ENCODE measurements at places on chromosomes 16 and 17. TPM values are rescaled to one million over a fixed set of nuclear protein-coding genes. Genes with fewer than 3 reads are reported as not detected.

- no peaks in the 10 kb centered on the region for H3K4me1 ChIP-seq
- H3K4me3 ChIP-seq, result no peak overlapping the region
Measured at GRCh38 chr16:79154086-79154485, 446.5 kb downstream of the MAF start.

TBC1D3 gene
- total RNA-seq, result 4.2 TPM

ACSM5 gene
- not detected for total RNA-seq

MT4 gene
- not detected for total RNA-seq

RND2 gene
- total RNA-seq, result 0.13 TPM

GRCh38 chr17:13646411-13646810, 44.7 kb upstream of the HS3ST3A1 start:
- H3K36me3 ChIP-seq, result no peaks in the 10 kb centered on the region
- H3K4me3 ChIP-seq, result no peak overlapping the region
- peaks cover 5% of the 10 kb centered on the region for H3K27me3 ChIP-seq

Measured in activated B cell treated with CpG ODN at 0.5 μM for 24 hours (primary cell).